ENCODE measurements at places on chromosomes 2 and 18. TPM values are rescaled to one million over a fixed set of nuclear protein-coding genes. Genes with fewer than 3 reads are reported as not detected.

The GRHL1 gene
- total RNA-seq: 8.2 TPM

The GPBAR1 gene
- total RNA-seq: 1.2 TPM

The RFTN2 gene
- total RNA-seq: not detected

The PROM2 gene
- total RNA-seq: 101 TPM

The TNFAIP6 gene
- total RNA-seq: not detected

The GPR75 gene
- total RNA-seq: 3.5 TPM

The NTSR2 gene
- not detected for total RNA-seq

The SRD5A2 gene
- total RNA-seq: not detected

The NCOA1 gene
- 22.1 TPM for total RNA-seq

The ABCG5 gene
- not detected for total RNA-seq

The MOCOS gene
- 0.39 TPM for total RNA-seq

All from placental epithelial cell (primary cell).